ENCODE measurements at places on chromosomes 16 and 17.
A peak's percentile ranks its signal among the peaks of the same experiment; 100 is the strongest.

- no peak for DNase-seq
Measured at GRCh38 chr16:55047903-55048497, 117.3 kb downstream of the IRX5 start.

DNA sequence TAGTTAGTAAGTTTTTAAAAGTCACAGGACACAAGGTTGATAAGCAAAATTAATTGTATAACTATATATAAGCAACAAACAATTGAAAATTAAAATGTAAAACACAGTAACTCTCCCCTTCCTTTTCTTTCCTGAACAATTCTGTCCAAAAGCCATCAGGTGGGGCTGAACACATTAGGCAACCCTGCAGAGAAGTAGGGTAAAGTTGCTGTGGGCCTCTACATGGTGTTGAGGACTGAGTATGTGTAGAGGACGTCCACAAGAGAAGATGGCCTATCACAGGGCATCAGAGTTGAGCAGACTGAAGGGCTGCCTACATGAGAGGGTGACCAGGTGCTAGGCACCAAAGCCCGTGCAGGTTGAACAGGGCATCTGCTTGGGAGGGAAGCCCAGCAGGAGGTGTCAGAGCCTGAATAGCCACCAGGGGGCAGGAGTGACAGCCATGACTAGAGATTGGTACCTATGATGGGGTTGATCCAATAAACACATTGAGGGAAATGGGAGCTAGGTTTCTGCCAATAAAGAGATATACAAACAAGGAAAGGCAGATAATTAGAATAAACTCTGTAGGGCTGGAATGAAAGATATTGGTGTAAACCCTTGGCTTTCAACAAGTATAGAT lies 415.1 kb downstream of the NPIPA8 start:
- peak; percentile 4 for DNase-seq

GRCh38 chr17:41510251-41511065 lies 5.0 kb upstream of the KRT13 start:
- no peak for DNase-seq

GRCh38 chr17:1002412-1002753 lies 5.5 kb downstream of the TIMM22 start:
- DNase-seq: no peak

DNA sequence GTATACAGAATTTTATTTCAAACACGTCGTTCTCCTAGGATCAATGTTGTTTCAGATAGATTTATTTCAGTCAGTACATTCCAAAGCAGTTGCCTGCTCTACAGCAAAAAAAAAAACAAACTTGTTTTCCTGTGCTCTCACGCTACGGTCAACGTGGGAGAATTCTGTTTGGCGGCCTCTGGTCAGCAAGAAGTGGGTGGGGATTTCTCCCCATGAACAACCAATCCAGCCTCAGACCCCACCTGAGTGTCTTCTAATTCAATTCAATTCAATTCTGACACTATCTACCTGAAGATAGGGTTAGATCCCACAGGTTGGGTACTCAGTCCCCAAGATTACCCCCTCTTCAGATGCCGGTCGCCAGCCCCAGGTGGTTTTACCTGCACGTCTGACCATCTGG lies 22.1 kb downstream of the C17orf58 start:
- DNase-seq: no peak

- no peak for DNase-seq
Measured at GRCh38 chr16:48629531-48629930, 19.6 kb upstream of the N4BP1 start.

- DNase-seq: no peak
Measured at GRCh38 chr17:42697108-42697811, 14.9 kb downstream of the CNTNAP1 start.

All from activated CD8-positive, alpha-beta memory T cell treated with anti-CD3 and anti-CD28 coated beads for 48 hours (primary cell).